ENCODE measurements at places on chromosomes 7 and 10.
A peak's percentile ranks its signal among the peaks of the same experiment; 100 is the strongest.

DNA sequence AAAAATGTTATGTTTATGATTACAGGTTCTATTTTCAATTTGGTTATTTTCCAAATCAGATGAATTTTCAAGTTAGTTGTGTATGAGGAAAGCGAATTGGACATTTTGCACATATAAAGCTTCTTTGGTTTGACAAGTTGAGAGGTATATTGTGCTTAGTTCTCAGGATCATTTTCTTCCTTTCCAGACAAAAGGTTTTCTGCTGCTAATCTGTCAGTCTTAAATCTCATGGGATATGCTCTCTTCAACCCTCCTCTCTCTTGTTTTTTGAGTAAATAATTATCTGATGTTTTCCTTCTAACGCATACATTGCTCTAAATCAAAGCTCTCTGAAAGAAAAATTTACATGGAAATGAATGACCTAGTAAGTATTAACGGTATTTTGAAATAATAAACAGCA is 77.9 kb downstream of the PPP1R3A start:
- no peak for DNase-seq

DNA sequence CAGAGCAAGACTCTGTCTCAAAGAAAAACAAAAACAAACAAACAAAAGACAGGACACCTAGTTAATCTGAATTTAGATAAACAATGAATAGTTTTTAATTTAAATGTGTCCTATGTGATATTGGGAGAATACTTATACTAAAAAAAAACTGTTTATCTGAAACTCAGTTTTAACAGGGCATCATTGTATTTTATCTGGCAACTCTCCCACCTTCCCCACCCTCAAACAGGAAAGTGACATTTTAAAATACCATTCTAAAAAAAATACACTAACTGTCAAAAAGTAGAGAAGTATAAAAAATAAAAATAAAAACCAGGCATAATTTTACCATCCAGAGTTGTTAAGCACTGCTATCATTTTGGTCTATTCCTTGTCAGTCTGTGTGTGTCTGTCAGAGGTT is 119.0 kb downstream of the RTKN2 start:
- no peak for DNase-seq

- DNase-seq = no peak
These were observed 87.9 kb downstream of the VIPR2 start for GRCh38 chr7:159056737-159057136.

DNA sequence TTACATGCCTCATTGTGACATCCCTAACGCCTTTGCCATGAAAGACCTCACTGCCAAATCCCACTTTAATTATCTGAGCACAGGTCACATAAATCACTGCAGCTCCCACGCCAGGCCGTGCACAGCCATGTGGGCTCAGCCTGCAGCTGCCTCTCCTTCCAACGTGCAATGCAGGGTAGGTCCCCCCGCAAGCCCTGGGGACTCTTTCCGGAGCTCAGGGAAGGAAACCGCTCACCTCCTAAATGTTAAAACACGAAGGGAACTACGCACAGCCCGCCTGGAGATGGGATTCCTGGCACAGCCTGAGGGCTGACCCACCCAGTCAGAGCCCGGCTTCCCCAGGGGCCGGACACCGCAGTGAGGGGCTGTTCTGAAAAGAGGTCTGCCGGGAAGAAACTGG is 128.0 kb downstream of the MAD1L1 start:
- peak; percentile 69 for DNase-seq

- DNase-seq = no peak
These were observed 24.0 kb upstream of the SH3PXD2A start for GRCh38 chr10:103879409-103879808.

- peak; percentile 69 for DNase-seq
These were observed 11.9 kb upstream of the OPALIN start for GRCh38 chr10:96370584-96371157.

DNA sequence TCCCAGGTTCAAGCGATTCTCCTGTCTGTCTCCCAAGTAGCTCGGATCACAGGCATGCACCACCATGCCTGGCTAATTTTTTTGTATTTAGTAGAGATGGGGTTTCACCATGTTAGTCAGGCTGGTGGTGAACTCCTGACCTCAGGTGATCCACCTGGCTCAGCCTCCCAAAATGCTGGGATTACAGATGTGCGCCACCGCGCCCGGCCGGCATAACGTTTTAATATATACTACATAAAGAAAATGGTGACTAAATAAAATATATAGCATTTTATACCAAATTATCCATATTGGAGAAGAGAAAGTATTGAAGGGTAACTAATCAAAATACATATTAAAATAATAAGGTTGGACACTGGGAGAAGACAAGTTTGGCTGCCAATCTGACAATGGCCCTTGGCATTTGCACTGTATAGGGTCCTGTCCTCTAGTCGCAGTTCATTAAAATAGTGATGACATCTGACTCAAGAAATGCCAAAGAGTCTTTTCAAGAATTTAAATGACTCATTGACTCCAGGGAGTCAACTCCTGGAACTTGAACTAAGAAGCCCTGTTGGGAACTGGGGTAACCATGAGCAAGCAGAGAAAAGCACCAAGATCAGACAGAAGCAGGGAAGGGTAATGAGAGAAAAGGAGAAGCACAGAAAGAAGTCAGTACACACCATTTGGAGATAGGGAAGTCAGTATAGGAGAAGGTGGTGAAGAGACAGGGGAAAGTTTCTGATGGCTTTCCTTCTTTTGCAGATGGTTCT is 91.1 kb downstream of the CH25H start:
- DNase-seq = peak; percentile 26

- DNase-seq = peak; percentile 79
These were observed 3.6 kb downstream of the ZSCAN21 start for GRCh38 chr7:100053215-100053614.

- no peak for DNase-seq
These were observed 37.9 kb upstream of the ADD3 start for GRCh38 chr10:109969760-109970346.

- peak; percentile 74 for DNase-seq
These were observed 9.5 kb downstream of the ANKRD1 start for GRCh38 chr10:90911133-90912051.

DNA sequence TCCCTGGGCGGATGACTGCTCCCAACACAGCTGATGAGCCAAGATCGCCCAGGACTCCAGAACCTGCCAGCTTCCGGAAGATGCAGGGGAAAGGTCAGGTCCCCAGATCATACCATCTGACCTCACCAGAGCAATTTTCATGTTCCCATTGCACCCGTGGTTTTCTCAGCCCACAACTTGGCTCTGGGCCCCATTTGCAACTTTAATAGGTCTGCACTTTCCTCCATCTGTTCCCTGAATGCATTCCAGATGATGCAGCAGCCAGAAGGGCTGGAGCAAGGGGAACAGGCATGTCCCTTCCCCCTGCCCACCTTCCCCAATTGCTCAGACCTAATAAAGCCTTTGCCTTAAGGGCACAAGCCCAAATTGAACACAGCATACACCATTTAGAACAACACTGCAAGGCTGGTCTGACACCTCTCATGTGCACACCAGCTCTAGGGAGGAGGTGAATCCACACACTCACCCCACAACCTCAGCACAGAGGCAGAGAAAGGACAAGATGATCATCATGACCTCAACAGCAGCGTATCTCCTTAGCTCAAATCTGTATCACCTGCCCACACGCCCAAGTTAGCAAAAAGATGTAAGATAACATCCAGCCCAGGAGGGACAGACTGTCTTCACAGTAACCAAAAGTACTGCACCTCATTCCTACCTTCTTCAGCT is 87.5 kb downstream of the PLXNA4 start:
- DNase-seq = no peak

DNA sequence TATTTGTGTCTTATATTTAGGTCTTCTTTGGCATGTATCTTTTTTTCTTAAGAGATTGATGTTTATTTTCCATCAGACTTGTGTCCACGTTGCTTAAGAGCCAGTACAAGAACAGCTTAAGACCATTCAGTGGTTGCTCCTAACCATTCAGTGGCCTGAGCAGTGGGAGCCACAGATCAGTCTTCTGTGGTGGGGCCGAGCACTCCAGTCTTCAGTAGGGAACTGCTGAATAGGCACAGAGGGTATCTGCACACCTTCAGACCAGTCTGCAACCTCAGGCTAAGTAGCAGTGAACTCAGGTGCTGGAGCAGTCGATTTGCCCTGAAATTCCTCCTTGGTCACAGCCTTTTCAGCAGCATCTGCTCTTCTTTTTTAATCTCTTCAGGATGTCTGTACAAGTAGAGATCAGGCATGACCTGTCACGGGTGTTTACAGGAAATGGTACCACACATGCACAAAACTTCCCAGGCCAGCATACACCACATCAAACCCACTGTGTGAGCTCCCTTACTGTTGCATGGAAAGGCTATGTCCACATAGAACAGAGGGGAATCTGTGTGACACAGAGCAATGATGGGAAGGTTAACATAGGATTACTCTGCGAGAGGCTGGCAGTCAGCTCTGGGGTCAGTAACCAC is 51.5 kb downstream of the FAM107B start:
- no peak for DNase-seq

DNA sequence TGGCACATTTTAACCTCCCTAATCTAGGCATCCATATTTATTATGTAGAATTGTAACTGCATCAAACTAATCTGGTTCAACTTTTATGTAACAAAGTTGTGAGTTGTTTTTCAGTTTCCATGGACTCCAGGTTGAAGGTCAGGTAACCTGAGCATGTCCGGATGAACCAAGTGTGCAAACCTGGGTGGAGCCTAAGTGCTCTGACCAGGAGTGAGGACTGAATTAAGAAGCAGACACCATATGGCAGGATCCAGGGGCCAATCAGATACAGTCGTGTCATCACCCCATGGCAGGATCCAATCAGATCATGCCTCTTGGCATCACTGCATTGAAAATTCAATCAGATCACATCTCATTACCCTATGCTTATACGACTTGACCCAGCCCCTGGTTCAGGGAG is 41.2 kb upstream of the PHYHIPL start:
- no peak for DNase-seq

DNA sequence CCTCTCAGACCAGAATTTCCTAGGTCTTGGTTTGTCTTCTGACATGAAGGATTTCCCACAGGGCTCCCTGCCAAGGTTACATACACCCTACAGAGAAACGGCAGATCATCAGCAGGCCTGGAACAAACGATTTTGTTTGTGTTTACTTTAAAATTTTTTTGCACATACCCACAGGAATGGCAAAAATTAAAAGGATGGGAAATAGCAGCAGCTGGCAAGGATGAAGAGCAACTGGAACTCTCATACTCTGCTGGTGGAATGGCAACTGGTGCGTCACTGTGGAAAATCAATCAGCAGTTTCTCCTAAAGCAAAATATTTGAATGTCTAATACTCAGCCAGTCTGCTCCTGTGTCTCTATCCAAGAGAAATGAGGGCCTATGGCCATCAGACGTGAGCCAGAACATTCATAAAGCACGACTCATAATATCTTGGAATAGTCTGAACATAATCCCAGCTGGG is 6.5 kb downstream of the BAIAP2L1 start:
- no peak for DNase-seq

GRCh38 chr10:19874791-19875190 is 58.6 kb downstream of the PLXDC2 start:
- no peak for DNase-seq

DNA sequence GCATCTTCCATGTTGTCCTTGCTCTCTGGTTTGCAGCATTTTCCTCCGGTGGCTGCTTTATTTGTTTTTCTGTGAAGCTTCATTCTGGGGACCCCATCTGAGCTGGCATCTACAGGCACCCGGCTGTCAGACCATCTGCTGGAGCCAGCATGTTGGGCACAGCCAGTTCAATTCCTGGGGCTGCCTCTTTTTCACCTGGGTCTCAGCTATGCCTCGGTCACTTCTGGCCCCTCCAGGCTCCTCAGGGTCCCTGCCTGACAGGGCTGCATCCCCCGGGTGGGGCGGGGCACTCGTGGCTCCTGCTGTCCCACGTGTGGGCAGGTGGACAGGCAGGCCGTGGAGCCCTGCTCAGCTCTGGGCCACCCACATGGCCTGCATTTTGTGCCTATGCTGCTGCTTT is 8.1 kb downstream of the SCART1 start:
- no peak for DNase-seq

DNA sequence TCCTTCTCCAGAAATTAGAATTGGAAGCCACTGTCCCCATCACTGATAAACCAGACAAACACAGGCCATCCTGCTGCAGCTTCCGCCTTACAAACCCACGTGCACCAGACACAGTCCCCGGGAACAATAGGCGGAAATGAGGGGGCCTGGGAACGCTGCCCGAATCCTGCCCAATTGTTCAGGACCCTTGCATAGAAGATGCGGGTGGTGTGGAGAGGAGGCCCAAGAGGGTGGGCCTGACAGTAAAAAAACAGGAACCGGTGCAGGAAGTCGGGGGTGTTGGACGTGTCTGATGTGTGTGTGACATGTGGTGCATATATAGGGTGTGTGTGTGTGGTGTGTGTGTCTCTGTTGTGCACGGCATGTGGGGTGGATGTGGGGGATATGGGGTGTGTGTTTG is 26.5 kb upstream of the CHST15 start:
- peak; percentile 11 for DNase-seq

DNA sequence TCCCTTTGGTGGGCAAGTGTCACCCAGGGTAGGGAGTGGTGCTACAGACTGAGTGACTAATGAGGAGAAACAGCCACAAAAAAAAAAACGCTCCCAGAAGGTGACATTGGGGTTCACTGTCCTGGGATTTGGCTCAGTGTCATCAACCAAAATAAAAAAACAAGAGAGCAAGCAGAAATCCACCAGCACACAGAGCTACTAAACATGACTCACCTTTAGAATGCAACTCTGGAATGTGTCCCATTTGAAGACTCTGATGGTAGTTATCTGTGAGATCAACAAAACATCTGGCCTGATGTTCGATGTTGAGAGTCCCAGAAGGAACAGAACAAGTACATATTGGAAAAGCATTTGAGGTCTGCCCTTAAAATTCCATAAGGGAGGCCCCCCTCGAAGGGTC is 200.3 kb upstream of the LYZL2 start:
- no peak for DNase-seq

DNA sequence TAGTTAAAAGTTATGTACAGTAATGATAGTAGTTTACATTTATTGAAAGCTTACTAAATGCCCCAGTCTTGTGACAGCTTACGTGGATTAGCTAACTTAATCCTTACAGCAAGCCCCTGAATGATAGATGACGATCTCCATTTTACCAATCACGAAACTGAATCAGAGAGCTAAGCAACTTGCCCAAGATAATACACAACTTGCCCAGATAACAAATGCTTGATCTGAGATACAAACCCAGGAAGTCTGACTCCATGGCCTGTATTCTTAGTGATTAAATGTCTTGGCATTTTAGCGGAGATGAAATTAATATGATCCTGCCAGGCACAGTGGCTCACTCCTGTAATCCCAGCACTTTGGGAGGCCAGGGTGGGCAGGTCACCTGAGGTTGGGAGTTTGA is 46.9 kb upstream of the FMC1 start:
- DNase-seq = no peak

Measured in NB4 (cell line).